ENCODE measurements at places on chromosomes 13 and 19. TPM values are rescaled to one million over a fixed set of nuclear protein-coding genes. Genes with fewer than 3 reads are reported as not detected.

DNA sequence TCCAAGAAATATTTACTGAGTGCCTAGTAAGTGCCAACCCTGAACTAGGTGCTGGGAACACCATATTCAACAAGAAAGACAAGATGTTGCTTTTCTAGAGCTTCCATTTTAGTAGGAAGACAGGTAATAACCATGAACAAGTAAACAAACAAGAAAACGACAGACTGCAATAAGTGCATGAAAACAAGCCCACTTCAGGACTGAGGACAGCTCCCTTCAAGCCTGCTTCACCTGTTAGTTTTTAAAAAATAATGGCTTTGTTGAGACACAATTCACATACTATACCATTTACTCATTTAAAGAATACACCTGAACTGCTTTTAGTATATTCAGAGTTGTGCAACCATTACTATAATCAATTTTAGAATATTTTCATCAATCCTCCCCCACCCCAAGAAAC, 30.4 kb downstream of the CYP4F22 start:
- DNase-seq, result no peak

DNA sequence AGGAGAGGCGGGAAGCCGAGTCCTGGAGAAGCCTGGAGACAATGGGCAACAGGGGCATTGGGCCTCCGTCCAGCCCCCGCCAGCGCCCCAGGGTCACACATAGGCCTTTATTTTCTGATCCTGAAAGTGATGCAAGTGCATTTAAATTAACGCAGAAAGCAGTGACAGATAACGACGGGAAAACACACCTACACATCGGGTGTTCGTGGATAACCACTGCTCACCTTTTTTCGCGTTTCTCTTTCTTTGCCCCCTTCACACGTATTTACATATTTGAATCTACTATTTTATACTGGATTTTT, 30.4 kb upstream of the GRTP1 start:
- DNase-seq, result no peak

- DNase-seq, result peak; percentile 59
Measured at GRCh38 chr19:38852231-38853044, 2.7 kb upstream of the HNRNPL start.

The P2RY11 gene
- 6.6 TPM for total RNA-seq

DNA sequence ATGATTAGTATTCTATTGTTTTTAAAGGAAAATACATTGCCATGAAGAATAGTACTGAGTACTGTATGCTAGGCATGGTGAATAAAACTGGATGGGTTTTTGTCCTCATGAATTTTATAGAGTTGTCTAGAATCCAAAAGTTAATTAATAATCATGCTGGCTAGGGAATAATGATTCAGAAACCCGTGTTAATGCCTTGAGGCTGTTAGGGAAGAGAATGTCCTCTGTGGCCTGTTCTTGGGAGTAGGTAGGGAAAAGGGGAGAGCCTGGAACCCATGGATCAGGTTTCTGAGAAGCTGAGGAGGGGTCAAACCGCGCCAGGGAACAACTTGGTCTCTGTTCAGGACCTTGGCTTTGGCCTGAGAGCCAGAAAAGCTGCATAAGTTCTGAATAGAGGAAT, 1376.3 kb upstream of the SLC10A2 start:
- no peak for DNase-seq

DNA sequence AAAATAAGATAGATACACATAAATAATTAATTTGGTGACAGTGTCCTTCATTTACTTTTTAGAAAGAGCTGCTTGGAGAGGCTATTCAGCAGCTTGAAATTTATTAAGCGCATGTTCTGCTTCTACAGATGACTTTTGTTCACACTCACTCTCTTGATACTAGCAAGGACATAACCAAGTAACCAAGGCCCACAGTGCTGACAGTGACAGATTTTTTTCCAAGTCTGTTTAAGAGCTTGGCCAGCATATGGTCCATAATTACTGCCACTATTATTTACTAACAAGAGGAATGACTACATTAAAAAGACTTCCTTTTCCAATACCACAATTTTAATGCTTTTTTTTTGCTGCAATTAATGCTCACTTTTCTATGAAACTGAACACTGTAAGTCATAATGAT, 673.7 kb upstream of the MIR17HG start:
- no peak for DNase-seq

The NLRP5 gene
- not detected for total RNA-seq

The SKA3 gene
- 34.5 TPM for total RNA-seq

The POSTN gene
- total RNA-seq, result not detected

DNA sequence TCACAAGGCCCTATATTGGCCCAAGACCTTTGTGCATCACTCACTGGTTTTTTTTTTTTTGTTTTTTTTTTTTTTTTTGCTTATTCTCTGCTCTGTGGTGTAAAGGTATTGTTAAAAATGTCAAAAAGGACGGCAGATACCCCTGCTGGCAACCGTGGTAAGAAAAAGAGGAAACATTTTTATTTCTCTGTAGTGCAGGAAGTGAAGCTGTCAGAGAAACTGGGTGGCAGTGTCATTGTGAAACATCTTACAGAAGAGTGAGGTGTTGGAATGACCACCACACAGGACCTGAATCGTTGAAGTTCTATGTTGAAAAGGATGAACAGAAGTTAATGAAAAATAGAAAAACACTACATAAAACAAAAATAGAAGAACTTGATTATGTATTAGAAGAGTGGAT, 346.4 kb downstream of the FGF9 start:
- no peak for DNase-seq

GRCh38 chr13:78787190-78787589, 128.2 kb upstream of the OBI1 start:
- DNase-seq, result peak; percentile 36

The ZNF285 gene
- 1.0 TPM for total RNA-seq

The NRTN gene
- total RNA-seq, result 0.53 TPM
